ENCODE measurements at places on chromosomes 5 and 9.

- DNase-seq: no peak
These were observed 99.2 kb downstream of the NR6A1 start for GRCh38 chr9:124671861-124672260.

GRCh38 chr5:53080271-53080670 lies 29.3 kb downstream of the MOCS2 start:
- DNase-seq: no peak

DNA sequence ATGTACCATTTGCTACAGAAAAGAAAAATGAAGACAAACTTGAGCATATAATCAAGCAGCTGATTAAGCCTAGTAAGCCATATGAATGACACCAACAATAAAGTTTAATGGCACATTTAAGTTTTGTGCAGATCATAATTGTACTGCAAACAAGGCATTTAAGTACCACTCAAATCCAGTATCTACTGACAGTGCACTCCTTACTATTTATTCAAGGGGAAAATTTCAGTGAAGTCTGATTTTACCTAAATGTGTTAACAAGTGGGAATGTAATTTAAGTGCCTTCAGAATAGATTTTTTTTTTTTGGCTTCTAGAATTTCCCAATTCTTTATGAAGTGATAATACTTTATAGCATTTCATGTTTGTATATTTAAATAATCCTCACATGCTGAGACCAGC lies 341.0 kb upstream of the POU5F2 start:
- no peak for DNase-seq

DNA sequence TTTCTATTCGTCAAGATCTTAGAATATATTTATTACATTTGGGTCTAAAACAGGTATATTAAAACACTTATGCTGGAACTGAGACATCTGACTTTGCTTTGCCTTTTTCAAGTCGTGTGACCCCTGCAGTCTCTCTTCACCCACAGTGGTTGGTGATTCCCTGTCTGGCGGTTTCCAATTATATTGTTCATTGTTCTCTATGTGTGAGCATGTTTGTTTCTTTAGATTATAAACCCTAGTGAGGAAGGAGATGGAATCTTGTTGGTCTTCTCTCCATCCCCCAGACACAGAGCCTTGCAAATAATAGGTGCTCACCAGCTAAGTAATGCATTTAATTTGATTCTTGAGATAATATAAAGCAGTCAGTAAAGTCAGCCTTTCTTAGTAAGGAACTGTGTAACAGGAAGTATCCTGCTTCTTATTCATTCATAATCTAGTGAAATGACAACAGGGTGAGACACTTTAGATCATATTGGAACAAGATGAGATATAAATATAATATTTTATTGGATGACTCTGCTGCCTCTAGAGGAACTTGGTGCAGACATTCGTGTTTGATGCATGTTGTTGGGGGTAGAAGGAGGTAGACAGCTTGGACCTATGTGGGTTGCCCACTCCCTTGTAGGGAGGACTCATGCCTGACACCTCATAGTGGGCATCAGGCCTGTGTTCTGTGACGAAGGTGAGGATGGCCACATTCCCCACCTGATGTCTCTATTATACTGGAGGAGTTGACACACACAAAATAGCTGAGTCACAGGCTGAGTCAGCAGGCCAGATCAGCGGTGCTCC lies 88.1 kb downstream of the FGF1 start:
- DNase-seq: no peak

DNA sequence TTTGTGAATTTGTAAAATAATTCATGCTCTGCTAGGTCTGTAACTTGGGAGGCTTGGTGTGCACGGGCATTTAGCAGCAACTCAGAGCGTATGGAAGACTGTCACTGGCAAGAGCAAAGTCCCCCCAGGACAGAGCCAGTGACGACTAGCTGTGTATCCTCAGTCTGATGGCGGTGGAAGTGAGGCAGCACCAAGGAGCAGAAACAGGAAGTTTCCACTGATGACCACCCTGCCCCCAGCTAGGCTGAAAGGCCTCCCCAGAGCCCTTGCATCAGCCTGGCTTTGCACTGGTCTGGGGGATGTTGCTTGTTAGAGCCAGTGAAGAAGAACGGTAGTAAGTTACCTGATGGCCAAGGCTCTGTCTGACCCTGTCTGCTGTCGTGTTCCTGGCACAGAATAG lies 66.8 kb upstream of the ABL1 start:
- DNase-seq: no peak

GRCh38 chr5:68028131-68028727 lies 187.3 kb upstream of the PIK3R1 start:
- DNase-seq: no peak

DNA sequence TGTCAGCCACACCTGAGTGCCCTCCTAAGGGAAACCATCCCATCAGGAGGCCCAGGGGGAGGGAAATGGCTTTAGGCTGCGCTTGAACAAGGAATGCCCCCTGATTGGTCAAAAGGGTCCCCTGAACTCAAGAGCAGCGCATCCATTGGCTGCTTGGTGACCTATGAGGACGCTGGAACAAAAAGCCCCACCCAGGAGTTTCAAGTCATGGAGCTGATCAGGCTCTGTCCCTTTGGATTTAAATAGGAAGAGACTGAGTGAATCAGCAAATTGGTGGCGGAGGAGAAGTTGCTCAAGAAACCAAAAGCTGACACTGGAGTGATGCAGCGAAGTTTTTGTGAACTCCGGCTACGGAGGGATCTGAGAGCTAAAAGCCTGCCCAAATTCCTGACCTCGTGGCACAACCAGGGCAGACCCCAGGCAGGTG lies 66.7 kb downstream of the SMIM23 start:
- no peak for DNase-seq
